ENCODE measurements at places on chromosomes 2 and 18.
A peak's percentile ranks its signal among the peaks of the same experiment; 100 is the strongest.

DNA sequence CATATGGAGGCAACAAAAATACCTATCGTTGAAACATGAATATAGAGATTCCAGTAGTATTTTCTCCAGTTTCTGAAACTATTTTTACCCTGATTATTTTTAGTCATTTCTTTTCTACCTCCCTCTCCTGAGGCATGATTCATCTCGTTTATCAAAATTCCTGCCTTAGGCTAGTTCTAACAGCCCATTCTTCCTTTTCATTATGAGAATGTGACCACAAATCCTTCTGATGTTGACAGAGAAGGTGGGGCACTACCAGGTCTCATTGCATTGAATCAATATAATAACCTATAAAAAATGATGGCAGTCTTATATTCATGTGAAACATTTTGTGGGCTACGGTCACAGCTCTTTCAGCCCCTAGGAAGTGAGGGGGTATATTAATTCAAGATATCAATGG, 406.5 kb upstream of the UBE2E3 start:
- peak; percentile 78 for DNase-seq

GRCh38 chr2:14072338-14072737, 560.2 kb upstream of the LRATD1 start:
- DNase-seq = no peak

- DNase-seq = no peak
Measured at GRCh38 chr2:161112908-161113307, 47.3 kb upstream of the TANK start.

DNA sequence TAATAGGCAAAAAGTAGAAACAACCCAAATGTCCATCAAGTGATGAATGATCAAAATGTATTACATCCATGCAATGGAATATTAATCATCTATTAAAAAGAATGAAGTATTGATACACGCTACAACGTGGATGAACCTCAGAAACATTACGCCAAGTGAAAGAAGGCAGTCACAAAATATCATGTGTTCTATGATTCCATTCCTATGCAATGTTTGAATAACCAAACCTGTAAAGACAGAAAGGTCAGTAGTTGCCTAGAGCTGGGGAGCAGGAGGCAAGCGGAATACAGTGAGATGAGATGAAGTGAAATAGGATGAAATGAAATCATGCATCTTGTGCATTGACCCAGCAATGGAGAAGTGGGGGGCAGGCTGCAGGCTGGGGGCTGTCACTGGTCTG, 17.9 kb upstream of the COL6A3 start:
- DNase-seq = no peak

GRCh38 chr18:22641958-22642357, 224.2 kb upstream of the CTAGE1 start:
- no peak for DNase-seq

- DNase-seq = no peak
Measured at GRCh38 chr18:73742957-73743356, 404.7 kb downstream of the FBXO15 start.

GRCh38 chr2:11573418-11574175, 39.8 kb downstream of the GREB1 start:
- DNase-seq = no peak

DNA sequence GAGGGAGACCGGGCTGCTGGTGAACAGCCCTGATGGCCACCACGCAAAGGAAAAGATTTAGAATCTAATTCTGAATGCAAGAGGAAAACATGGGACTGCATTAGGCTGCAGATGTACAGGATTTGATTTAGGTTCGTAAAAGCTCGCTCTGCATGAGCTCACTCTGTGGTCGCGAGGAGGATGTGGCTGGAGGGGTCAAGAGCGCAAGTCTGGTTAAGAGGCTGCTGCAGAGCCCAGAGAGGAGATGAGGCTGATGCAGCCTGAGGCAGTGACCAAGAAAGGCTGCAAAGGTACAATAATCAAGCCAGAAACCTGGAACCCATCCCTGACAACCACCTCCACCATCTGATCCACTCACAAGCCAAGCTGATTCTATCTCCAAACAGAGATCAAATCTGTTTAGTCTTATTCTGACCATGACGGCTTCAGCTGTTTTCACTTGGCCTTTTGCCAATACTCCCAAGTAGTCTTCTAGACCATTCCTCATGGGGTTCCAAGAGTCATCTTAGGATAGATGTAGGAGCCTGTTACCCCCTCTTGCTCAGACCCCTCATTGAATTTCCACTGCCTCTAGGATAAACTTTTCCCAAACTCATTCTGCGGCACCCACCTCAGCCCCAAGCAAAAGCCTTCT, 58.9 kb upstream of the ARL4C start:
- DNase-seq = no peak

GRCh38 chr18:57659460-57660102, 37.9 kb upstream of the NARS1 start:
- DNase-seq = no peak

GRCh38 chr2:226687641-226688253, 111.9 kb downstream of the IRS1 start:
- DNase-seq = no peak

DNA sequence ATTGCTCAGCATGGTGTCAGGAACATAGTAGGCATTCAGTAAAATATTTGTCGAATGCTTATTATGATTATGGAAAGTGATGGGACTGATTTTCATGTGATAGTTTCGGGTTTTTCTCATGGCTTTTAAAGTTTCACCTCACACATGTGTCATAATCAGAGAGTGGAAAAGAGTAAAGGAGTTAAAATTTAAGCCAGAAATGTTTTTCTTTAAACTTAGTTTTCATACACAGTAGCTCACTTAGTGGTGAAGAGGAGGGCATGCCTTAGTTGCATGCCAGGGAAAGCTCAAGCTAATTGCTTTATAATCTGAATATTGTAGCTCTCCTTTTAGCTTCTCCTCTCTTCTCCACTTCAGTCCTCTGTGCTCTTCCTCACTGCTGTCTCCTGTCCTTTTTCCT, 38.0 kb downstream of the EHBP1 start:
- DNase-seq = no peak

DNA sequence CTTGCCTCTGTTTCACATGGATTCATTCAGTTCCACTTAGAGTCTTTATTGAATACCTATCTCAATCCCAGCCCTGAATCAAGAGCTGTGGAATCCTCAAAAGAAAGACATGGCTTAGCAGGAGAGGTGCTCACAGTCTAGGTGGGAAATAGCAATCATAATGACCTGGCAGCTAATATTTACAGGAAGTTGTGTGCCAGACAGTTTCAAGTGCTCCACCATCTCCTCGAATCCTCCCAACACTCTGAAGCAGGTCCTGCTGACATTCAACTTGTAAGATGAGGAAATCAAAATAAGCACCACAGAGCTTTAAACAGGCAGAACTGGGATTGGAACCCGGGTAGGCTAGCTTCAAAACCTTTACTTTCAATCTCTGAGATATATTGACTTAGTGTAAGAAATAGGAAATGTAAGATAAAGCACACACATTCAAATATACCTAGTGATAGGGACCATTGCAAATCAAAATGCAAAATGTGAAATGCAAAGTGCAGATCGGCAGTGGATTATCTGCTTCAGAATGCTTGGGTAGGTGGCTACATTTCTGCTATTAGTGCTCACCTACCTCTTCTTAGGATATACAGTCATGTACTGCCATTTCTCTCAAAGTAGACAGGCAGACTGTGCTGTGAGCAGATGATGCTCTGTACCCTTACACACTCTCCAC, 182.0 kb downstream of the PRKCE start:
- no peak for DNase-seq

- DNase-seq = peak; percentile 12
Measured at GRCh38 chr2:204871231-204871953, 326.1 kb downstream of the PARD3B start.

DNA sequence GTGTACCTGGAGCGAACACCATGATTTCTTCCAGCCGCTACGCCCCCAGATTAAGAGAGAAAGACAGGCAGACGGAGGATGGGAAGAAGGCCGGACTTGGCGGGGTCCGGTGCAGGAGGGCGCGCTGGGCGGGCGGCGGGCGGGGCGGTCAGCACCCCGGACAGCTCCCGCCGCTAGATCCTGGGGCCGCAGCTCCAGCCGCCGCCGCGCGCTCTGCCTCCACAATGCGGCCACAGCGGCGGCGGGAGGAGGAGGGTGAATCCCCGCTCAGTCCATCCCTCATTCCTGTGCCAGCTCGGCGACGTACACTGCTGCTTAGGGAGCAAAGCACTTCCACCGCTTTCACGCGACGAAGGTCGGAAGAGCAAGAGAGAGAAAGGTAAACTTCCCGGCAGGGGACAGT, at the start of gene AKAIN1:
Gene AKAIN1, minus strand, starts transcription at position 226 of the 403 bp plus-strand sequence. Its CDS starts 204 bp downstream, at position 22.
- DNase-seq = peak; percentile 17

DNA sequence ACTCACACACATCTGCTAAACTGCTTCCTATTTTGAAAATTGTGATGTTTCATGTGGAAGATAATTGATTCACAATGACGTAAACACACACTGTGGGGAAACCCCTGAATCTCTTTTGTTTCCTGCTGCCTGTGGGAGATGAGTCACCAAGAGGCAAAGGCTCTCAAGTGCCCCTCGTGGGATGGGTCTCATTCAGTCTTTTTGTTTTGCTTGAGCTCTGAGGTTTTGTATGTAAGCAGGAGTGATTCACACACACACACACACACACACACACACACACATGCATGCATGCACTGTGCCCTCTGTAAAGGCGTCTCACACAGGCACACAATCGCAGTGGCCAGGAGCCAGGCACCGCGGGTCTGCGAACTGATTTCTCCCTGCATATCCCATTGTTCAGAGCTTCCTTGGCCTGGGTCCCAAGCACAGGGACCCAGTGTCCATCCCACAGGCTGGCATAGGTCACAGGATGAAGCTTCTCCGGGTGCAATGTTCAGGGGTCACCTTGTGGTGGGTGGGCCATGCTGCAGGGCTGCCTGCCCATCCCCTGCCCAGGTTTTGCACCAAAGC, 12.1 kb upstream of the ARHGEF4 start:
- DNase-seq = peak; percentile 95

DNA sequence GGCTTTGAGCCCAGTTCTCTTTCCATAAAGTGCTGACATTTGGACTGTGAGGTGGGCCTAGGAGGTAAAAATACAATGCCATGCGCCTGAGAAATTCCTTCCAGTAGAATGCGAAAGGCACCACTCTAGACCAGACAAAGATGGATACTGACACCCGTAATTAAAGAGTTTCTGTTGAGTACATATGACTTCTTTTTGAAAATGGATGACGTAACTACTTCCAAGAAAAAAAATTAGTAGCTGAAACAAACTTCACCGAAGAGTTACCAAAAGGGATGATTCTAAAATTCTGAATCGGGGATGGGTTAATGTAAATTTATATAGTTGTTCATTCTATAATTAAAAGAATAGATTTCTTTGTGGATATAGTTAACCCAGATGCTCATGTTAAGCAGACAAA, 146.8 kb downstream of the ALK start:
- no peak for DNase-seq

DNA sequence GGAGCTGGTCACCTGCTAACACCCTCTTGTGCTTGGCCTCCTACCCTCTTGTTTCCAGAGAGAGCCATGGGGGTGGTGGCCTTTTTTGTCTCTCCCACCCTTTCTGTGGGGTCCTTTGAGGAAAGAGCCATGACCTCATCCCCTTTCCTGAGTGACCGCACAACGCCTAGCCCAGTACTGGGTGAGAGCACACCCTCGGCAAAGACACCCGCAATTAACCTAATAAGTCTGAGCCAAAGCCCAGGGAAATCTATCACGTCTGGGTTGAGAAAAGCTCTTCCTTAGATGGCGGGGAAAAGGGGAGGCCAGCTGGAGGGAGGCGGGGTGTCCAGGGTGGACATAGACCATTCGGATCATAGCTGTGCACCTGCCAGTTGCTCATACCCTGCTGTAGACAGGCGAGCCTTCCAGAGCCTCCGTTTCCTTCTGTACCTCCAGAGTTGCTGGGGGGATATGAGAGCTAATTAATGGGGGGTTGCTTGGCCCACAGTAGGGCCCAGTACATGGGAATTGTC, 93.7 kb upstream of the MCFD2 start:
- no peak for DNase-seq

GRCh38 chr2:191933307-191934105, 86.6 kb upstream of the CAVIN2 start:
- no peak for DNase-seq

DNA sequence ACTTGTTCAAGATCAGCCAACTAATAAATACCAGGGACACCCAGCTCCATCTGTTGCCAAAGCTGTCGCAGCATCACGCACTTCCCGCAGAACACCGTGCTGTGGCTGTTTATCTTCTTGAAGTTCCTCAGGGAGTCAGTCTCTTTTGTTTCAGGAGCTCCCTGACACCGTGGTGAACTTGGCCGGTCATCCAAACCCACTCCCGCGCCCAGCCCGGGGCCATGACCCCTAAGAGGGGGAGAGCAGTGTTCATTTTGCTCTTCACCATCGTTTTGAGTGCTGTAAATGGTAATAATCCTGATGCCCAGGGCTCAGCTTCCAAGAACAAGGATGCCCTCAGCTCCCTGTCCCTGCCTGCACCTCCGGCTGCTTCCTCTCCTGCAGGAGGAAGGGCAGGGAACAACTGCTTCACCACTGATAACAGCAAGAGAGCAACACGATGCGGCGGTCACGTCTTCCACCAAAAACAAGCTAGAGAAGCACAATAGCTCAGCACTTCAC, 131.4 kb downstream of the SEPTIN10 start:
- DNase-seq = no peak

GRCh38 chr2:60538101-60538500, 15.4 kb downstream of the BCL11A start:
- DNase-seq = no peak

- no peak for DNase-seq
Measured at GRCh38 chr2:203971251-203971650, 34.7 kb downstream of the ICOS start.

DNA sequence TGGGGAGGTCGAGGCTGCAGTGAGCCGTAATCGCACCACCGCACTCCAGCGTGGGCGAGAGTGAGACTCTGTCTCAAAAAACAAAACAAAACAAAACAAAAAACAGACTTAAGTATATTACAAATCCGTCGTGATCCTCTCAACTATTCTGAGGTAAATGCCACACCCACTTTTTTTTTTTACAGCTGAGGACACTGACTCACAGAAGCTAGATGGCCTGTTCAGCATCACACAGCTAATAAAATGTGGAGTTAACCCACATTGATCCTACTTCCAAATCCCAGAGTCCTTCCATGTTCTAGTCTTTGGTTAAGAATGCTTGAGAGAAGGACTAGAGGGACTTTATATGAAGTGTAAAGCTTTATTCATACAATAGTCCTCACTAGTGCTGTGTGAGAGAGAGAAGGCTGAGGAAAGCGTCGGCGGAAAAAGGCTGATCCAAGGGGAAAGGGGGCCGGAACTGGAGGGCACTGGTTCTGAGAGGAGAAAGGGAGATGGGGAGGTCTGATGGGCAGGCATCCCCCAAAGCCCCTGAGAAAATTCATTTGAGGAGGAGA, 627 bp downstream of the RNF25 start:
- peak; percentile 44 for DNase-seq

- DNase-seq = no peak
Measured at GRCh38 chr2:95062242-95063085, 37.0 kb downstream of the MAL start.

- no peak for DNase-seq
Measured at GRCh38 chr18:12345491-12346239, 31.4 kb downstream of the AFG3L2 start.

DNA sequence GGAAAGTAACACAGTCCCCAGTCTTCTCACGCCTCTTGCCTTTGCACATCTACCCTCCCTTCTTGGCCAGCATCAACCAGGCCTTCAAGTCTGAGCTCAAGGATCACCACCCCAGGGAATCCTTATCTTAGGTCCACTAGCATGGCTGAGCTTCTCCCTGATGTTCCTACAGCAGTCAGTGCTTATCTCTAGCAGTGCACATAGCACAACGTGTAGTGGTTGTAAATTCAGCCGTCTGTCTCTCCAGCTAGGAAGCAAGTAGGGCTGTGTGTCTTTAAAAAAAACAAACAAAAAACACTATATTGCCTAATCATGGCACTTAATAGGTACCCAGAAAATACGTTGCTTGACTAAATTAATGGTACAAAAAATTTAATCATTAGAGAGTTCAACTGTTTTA, 29.2 kb downstream of the KCNG3 start:
- no peak for DNase-seq

- DNase-seq = no peak
Measured at GRCh38 chr2:214311031-214311533, 99.8 kb upstream of the VWC2L start.

Measured in RWPE1 (cell line).